NCI-H2081 treated with DMSO at 0.1 percent for 48 hours (cell line): ENCODE measurements at places on chromosomes 5 and 9.

- DNase-seq, result no peak
Measured at GRCh38 chr5:112412346-112412745, 6.7 kb downstream of the EPB41L4A start.

- DNase-seq, result no peak
Measured at GRCh38 chr5:122415801-122416120, 103.7 kb downstream of the SNCAIP start.

DNA sequence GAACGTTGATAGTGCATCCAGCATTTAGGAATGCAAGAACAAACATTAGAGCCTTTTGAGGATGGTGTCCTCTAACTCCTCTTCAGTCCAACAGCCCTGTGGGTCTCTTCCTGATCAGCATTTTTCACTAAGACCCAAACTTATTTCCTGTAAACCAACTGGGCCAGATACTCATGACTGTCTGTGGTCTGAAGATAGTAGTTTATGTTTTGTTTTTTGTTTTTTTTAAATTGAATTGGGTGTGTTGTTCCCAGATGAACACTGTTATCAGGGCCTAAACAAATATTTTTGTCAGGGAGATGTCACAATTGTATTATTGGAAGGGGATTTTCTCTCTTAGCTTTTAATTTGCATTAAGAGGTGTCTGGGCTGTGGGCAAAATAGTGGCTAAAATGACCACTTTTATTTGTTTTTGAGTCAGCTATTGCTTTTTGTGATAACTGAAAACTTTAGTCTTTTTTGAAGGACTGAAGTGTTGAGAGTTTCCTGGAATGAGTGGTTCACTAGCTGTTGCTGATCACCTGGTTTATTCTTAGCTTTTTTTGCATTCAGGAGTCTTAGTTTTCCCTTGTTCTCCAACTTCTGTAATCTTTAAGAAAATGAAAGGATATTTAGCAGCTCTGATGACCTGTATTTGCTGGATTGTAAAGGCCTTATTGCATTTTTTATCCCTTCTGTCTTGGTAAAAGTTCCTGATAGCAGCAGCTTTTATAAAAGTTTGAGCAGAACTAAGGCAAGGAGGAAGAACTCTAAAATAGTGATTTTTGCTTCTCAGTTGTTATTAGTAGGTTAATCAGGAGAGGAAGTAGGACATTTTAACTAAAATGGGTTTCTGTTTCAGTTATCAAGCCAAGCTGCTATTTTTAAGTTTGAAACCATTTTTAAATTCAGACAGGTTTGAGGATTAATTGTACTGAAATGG, 5.5 kb downstream of the MAN2A1 start:
- no peak for DNase-seq

DNA sequence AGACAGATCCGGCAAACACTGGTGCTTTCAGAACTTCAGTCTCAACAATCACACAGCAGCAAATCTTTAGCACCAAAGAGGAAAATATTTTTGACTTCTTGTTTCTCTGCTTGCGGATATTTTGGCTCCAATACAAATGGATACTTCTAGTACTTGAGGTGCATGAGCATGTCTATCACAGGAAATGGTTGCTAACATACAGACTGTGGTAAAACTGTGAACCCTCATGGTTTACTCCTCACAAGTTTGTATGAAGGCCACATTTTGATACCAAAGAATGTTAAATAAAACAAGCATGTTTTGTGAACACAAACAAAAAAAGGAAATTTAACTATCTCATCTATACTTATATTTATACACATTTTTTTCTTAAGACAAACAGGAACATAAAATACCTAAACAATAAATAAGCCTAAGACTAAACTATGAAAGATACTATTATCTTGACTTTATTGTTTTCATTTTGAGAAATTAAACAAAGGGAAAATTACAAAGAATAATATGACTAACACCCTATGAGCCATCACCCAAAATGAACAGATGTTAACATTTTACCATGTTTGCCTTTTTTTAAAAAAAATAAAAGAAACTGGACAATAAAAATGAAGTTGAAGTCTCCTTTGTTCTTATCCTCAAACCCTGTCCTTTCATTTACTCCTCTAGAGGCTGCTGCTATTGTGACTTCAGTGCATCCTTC, 135.0 kb upstream of the LHFPL2 start:
- DNase-seq, result no peak

DNA sequence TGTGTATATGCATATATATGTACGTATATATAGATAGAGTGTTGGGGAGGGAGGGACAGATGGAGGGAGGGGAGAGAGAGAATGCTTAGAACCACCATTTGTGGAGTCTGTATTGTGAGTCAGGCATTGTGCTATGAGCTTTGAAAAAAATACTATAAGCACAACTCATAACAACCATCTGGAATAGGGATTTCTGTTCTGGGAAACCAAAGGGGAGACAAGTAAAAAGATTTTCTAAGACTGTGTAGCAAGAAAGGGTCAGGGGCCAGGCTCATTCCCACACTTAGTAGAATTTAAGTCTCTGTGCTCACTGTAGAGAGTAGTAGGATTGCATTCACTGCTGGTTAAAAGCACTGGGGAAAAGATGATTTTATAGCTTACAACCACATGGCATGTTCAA, 202.3 kb upstream of the SGCD start:
- no peak for DNase-seq

- DNase-seq, result no peak
Measured at GRCh38 chr9:33230756-33231622, 9.0 kb upstream of the SPINK4 start.

DNA sequence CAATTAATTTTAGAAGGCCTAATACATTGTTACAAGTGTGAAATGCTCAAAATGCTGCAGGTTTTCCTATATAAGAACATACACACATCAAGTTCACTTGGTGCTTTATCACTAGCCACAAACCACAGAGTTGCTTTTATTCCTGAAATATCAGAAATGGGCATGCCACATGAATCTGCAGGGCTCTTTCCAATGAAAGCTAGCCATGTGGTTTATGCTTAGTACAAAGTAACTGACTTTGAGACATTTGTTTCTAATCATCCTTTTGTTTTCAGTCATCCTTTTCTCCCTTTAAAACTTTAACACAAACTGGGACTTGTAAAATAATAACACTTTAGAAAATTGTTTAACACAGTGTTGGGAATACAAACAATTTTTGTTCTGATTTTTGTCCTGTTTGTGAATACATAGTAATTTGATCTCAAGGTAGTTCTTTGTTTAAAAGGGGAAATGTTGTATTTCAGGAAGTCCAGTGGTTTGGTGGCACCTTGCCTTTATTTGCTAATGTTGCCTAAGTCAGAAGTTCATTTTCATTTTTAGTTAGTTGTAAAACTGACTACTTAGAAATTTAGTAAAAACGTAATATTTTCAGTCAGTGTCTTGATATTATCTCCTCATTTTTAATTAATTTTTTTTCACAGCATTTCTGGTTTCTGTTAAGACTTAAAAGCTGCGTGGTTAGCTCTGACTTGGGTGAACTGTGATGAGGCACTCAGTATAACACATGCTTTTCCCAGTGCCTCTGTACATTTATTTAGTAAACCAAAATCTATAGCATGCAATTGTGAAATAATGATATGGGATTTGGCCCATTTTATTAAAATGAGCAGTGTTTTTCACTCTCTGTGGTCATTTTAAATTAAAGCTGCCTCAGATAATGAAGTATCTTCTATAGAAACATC, 18.6 kb downstream of the PRDM6 start:
- no peak for DNase-seq

DNA sequence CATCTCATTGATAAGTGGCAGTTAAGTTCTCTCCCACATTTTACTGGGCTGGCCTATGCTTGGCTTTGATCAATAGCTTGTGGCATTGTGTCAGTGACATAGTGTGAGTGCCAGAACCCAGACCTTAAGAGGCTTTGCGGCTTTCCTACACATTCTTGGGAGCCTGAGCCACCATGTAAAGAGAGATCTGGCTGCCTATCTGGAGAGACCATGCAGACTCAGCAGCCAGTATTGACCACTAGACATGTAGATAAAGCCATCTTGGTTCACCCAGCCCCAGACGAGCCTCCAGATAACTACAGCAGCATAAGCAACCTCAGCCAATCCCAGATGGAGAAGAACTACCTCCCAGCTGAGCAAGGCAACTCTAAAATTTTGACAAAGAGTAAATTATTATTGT, 28.6 kb downstream of the C9orf153 start:
- no peak for DNase-seq

- no peak for DNase-seq
Measured at GRCh38 chr5:159712672-159713071, 203.6 kb upstream of the ADRA1B start.

- DNase-seq, result no peak
Measured at GRCh38 chr9:42275141-42275540, 91.7 kb downstream of the SPATA31A6 start.

DNA sequence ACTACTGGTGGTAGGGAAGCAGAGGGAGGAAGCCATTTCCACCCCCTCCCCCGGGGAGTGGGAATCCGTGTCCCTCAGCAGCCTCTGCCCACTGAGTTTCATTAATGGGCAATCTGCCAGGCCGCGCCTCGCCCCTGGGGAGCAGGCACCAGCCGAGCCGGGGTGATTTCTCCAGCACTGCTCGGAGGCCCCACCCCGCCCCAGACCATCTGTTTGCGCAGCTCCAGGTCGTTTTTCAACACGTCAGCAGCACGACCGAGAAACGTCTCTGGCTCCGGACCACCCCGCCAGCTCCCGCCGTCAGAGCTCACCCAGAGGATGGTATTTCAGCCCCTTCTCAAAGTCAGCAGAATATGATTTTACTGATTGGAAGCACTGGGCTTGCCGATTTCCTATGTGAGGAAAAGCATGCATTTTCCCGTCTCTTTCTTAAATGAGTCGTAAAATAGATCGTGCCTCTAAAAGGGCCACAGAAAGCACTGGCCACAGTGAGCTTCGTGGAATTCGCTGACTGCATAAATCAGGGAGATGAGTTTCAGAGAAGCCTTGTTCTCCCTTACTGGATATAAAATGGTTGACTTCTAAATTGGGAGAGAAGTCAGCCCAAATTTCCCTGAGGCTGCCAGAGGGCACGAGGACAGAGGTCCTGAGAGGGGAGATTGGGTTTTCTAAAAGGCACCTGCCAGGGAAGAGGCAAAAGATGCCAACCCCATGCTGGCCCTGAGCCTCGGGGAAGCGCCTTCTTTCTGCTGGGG, 47.0 kb downstream of the OLFM1 start:
- DNase-seq, result no peak

GRCh38 chr5:36897616-36898015, 21.0 kb downstream of the NIPBL start:
- DNase-seq, result no peak

GRCh38 chr9:113929634-113930389, 53.7 kb downstream of the ZNF618 start:
- DNase-seq, result no peak

GRCh38 chr5:127029581-127030258, 638 bp downstream of the MARCHF3 start:
- DNase-seq, result no peak

- DNase-seq, result no peak
Measured at GRCh38 chr5:1652873-1653697, 129.3 kb upstream of the LPCAT1 start.

DNA sequence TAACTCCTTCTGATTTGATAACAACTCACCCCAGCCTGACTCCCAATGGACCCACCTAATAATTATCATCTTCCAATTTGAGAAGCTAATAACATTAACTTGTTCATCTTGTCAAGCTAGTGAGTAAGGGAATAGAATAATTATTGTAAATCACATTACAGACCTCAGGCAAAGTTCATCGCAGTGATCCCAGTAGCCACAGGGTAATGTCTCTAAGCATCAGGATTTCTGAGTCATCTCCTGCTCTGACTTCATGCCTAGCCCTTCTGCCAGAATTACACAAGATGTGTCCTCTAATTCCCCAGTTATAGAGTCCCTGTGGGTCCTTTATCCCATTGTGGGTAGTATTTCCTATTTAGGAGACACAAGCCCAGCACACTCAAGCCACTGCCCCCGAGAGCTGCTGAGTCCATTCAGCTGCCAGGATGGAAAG, 365.7 kb downstream of the DEPDC1B start:
- no peak for DNase-seq

DNA sequence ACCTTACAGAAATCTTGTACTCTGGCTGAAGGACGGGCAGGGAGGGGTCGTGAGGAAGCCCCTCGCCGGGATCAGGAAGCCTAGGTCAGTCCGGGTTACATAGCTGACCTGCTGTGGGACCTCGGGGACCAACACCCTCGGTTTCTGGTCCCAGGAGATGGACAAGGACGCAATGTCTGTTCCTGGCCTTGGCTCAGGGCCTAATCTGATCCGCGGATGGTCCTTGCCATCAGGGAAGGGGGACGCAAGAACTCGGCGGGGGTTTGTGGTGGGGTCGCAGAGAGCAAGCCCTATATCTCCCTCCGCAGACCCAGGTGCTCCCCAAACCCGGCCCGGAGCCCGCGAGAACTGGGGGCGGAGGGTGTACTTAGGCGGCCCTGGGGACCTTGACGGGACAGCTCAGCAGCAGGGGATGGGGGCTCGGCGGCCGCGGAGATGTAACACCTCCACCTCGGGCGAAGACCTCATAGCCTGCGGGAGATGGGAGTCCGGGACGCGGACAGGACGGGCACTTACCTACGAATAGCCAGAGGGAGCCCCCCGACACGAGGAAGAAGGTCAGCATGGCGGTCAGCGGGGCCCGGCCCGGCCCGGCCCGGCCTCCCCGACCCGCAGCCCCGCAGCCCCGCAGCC, 353 bp downstream of the ACSL6 start:
- no peak for DNase-seq

DNA sequence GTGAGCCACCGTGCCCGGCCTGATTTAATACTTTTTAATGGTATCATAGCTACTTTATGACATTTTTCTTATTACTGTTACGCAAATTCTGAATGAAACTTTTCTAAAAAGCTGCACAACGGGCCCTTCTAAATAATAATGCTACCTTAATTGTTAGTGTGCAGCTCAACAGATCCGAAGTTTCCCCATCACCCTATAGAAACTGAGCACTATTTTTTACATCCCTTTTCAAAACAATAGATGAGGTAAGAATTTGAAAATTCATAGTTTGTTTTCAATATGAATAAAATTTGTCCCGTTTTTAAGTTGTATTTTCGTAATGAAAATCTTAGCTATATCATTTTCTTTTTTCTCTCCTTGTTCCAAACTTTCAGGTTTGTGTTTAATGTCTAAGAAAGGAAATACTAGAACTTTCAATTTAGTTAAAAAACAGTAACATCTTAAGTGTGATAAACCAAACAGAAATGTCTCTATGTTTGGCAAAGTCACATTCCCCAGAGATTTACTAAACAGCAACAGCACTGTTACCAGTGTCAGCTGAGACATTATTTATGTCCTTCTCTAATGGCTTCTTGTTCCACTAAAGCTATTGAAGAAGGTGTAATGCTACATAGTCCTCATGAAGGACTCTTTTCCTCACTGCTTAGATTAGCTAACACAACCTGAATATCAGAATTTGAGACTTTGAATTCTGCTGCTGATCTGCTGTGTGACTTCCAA, 22.9 kb downstream of the KIF2A start:
- no peak for DNase-seq
